ENCODE measurements at places on chromosomes 12 and 14.

DNA sequence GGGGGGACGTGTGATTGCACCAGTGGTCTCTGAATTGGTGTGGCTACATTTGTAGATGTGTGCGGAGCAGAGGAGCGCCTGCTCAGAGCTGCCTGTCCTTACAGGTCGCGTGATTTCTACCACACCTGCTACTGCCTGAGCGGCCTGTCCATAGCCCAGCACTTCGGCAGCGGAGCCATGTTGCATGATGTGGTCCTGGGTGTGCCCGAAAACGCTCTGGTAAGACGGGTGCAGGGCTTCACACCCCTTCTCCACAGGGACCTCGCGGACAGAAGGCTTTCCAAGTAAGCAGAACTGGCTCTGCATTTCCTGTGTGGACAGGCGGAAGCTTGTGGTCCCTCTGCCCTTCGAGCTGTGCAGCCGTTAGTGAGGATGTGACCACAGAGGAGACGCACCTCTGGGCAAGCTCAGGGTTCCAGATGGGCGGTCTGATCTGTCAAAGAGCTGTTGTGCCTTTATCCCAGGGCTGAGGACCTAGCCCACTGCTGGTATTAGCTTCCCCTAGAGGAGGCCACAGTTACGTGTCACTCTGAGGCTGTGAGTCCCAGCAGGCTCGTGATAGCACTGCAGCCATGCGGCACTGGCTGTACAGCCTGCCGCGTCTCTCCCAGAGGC lies 47.7 kb downstream of the MAX start:
- no peak for DNase-seq

DNA sequence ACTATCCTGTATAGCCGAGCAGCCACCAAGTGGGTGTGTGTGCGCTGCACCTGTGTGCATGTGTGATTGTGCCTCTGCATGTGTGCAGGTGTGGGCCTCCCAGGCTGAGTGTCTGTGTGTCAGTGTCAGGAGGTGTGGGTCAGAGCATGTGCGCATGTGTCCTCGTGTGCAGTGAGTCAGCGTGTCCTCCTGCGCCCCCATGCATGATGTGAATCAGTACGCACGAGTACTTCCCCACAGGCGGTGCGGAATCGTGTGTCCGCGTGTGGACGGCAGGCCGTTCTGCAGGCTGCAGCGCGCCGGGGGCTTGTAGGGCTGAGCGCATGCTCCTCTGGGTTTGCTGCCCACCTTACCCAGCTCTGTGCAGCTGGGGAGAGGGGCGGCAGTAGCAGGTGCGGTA lies 34.2 kb downstream of the DTX1 start:
- DNase-seq, result no peak

GRCh38 chr14:61280092-61280525 lies 1.0 kb downstream of the TMEM30B start:
- DNase-seq, result peak; percentile 25

- DNase-seq, result no peak
These were observed 61.9 kb downstream of the CCDC92 start for GRCh38 chr12:123910761-123911193.

- no peak for DNase-seq
These were observed 164.3 kb downstream of the KTN1 start for GRCh38 chr14:55744321-55744720.

DNA sequence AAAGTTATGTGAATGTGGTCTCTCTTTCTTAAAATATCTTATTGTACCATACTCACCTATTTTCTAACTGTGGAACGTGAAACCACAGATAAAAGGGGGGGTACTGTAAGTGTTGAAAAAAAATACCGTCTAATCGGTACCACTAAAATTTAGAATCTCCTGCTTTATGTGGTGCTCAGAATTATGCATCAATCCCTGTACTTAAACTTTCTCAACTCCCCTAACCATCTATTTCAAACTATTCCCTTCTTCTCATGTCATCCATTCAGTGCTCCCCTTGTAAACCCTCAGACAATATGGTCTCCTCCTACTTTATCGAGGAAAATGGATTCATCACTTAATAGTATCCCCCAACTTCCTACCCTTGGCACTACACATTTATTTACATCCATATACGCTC lies 23.7 kb downstream of the DEPDC4 start:
- no peak for DNase-seq

- no peak for DNase-seq
These were observed 47.7 kb upstream of the MAP3K9 start for GRCh38 chr14:70856851-70857495.

GRCh38 chr12:27032679-27033078 lies 10.3 kb downstream of the MED21 start:
- DNase-seq, result no peak

GRCh38 chr12:55067701-55068100 lies 47.9 kb downstream of the NEUROD4 start:
- no peak for DNase-seq

DNA sequence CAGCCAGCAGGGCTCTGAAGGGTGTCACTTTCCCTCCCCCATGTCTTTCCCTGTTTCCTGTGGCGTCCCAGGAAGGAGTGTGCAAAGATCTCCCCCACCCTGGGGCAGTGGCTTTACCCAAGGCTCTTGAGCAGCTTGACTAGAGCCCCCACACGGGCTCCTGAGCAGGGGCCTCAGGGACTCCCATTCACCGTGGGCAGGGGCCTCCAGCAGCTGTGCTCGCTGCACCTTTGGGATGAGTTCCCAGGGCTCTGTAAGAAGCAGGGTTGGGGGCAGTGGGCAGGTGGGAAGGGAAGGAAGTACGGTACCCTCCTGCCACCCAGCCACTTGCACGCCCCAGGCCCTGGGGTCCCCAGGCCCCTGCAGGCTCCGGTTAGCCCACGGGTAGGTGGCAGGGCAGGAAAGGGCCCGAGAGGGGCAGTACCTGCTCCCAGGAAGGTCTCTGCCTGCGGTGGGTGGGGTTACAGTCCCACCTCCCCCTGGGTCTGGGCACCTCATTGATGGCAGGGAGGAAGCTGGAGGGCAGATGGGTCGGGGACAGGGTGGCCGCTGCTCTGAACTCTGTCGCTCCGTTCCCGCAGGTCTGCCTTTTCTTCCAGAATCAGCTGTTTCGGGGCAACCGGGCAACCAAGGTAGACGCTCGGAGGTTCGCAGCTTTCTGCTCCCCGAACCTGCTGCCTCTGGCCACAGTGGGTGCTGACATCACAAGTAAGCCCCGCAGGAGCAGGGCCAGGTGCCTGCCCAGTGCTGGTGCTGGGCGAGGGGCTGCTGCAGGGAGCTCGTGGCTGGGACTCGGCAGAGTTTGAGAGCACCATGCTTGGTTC lies 13.0 kb downstream of the ASPG start:
- DNase-seq, result no peak

GRCh38 chr12:24270965-24271364 lies 321.5 kb upstream of the SOX5 start:
- no peak for DNase-seq

GRCh38 chr12:125220404-125221273 lies 155.4 kb downstream of the AACS start:
- DNase-seq, result no peak

- no peak for DNase-seq
These were observed 63.0 kb upstream of the DLK1 start for GRCh38 chr14:100663761-100664052.

GRCh38 chr12:116314477-116314876 lies 37.0 kb upstream of the MED13L start:
- DNase-seq, result no peak

GRCh38 chr12:64099397-64099796 lies 122.7 kb downstream of the KICS2 start:
- DNase-seq, result no peak

- no peak for DNase-seq
These were observed 581 bp downstream of the PAPOLA start for GRCh38 chr14:96502621-96503305.

DNA sequence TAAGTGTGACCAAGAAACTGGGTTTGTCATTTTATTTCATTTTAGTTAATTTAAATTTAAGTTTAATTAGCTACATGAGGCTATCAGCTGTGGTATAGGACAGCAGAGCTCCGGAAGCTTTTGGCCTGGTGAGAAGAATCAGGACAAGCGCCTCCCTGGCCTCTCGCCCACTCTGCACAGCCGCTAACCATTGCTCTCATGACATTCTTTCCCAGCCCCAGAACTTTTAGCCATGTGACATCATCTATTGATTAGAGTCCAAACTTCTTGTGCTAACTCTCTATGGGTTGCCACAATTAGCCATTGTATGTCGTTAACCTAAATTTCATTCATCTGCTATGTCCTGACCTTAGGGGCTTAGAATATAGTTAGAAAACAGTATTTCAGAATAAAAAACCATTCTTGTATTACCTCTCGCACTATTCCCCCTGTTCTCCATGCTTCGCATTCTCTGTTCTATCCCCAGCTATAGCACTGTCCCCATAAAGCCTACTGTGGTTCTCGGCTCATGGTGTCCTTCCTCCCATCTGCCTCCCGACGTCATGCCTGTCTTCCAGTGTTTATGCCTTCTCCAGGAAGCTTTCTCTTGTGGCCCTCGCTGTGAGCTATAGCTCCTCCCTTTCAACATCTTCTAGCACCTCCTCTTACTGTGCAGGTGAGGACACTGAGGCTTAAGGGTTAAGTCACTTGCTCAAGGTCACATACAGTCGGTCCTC lies 23.5 kb downstream of the SSH1 start:
- DNase-seq, result no peak

GRCh38 chr12:9066755-9067423 lies 48.8 kb downstream of the A2M start:
- no peak for DNase-seq

- no peak for DNase-seq
These were observed 425.7 kb downstream of the ATP23 start for GRCh38 chr12:58367041-58367440.

GRCh38 chr14:31659278-31659677 lies 98.1 kb downstream of the NUBPL start:
- no peak for DNase-seq

- no peak for DNase-seq
These were observed 771 bp upstream of the KCNJ8 start for GRCh38 chr12:21775133-21775820.

DNA sequence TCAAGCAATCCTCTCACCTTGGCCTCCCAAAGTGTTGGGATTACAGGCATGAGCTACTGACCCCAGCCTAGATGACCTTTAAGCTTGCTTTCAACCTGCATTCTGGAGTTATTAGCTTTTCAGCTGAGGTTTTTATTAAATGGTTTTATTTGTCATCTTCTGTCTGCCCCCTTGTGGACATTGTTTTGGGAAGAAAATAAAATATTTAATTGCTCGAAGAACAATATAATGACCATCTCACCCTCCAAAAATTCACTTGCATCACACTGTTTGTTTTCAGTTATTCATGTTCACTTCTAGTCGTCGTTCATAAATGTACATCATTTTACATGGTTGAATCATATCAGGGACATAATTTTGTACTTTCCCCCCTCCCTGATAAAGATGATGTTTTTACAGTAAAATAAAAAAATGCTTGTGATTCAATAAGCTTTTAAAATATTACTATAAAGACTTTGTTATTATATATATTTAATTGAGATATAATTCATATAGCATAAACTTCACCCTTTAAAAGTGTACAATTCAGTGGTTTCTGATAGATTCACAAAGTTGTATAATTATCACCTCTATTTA lies 10.1 kb upstream of the SPATS2 start:
- DNase-seq, result no peak

- DNase-seq, result no peak
These were observed 180.8 kb downstream of the CRADD start for GRCh38 chr12:93857991-93858447.

GRCh38 chr14:102218688-102219087 lies 79.0 kb downstream of the WDR20 start:
- DNase-seq, result no peak

DNA sequence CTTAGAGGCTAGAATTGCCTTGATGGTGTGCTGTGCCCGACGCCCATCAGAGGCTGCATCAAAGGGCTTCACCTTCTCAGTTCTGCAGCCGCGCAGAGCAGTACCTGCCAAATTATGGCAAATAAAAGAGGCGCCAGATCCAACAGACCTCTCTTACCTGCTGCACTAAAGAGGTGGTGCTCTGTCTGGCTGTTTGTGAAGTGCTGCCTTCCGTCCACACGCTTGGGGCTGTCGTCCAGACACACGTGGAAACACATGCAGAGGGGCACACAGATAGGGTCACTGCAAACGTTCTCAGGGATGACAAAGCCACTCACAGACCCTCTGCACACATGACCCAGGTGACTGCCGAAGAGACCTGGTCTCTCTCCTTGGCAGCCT lies 617.5 kb downstream of the VRK1 start:
- DNase-seq, result no peak

DNA sequence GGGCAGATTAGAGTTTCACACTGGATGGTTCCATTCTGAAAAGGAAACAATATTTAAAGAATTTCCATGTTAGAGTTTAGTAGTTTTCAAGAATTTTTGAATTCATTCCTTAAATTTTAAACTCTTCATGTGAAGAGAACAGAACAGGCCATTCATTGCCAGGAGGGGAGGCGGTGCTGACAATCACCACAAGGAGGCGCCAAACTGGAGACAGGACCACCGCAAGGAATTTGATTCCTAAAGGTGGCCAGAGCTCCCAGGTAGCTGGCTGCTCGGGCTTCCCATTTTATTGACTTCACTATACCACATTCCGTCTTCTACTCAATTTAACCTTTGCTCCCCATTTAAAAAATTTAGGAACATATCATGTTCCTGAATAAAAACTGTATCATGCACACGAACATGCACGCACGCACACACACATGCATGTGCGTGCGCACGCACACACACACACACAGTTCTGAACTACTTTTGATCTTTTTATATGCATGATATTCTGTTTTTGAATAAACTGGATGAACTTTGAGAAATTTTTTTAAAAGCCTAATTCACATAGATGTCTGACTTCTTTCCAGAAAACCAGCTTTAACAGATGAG lies 101.2 kb downstream of the NELL2 start:
- DNase-seq, result peak; percentile 5

DNA sequence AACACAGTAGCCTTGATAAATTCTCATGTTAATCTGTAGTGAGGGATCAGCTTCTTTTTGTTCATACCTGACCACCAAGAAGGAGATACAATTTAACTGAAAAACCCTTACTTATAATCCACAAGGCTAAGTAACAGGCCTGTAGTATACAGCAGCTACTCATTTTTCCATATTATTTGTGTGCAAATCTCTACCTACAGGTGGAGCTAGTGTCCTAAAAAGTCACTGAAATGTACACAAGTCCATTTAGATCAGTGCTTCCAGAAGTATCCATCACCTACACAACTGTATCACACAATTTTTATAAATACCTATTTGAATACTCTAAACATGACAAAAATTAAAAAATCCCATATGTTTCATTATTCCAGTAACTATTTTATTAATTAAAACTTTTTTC lies 173.2 kb downstream of the SLC35F4 start:
- no peak for DNase-seq

- DNase-seq, result no peak
These were observed 124.6 kb upstream of the HIF1A start for GRCh38 chr14:61570549-61571290.
